Liver (tissue), 10 donors: ENCODE measurements at places on chromosomes 3 and 15.

DNA sequence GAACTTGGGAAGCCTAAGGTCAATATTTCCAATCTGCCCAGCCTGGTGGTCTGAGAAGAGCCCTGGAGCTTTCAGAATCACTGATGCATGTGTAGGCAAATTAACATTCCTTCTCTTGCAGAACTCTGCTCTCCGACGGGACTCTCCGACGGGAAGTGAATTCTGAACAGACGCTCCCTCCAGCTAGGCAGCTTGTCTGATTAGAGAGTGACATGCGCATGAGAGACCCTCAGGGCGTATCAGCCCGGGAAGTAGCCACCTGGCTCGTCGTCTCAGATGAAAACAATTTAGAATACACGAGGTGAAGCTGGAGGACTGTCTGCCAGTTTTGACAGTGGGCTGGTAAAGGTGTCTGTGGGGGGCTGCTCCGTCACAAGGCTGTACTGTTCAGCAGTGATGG, 103.1 kb downstream of the DGKG start:
- DNase-seq: no peak

- DNase-seq: no peak
Measured at GRCh38 chr3:13332158-13332557, 88.0 kb downstream of the NUP210 start.

DNA sequence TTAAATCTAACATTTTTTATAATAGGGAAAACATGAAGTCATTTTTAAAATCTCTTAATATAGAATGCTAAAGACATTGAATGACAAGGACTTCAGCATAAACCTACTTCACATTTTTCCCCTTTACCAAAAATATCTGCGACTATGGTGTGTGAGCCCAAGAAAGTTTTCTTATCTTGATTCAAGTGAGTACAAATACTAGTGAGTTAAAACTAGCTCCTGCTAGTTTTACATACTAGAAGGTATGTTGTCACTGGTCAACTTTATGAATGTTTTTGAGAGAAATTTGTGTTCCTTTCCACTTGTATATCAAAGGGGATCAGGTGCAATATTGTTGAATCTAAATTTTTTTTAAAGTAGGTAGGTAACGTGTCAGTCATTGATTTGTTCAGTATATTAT, 152.4 kb upstream of the CGNL1 start:
- no peak for DNase-seq

GRCh38 chr3:167743799-167744198, 8.3 kb downstream of the SERPINI1 start:
- DNase-seq: no peak

DNA sequence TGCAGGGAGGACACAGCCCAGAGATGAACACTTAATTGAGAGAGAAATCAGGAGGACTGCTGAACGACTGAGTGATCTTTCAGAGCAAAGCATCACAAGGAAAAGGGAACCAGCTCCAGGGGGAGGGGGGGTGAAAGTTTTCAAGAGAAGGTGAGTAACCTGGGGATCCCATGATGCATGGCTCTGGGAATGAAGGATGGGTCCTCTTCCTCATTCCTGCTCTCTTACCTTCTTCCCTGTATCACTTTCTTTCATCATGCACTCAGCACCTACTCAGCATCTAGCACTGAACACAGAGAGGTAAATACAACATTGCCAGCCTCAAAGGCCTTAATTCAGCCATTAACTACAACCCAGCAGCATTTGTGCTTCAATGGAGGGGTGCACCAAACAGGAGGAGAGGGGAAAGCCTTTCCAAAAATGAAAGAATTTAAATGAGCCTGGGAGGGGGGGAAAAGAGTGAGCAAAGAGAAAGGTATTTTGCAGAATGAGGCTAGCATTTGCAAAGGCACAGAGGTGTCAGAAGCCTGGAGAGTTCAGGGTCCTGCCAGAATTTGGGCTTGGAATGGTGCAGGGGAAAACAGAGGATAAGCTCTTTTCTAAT, 427.4 kb downstream of the FOXP1 start:
- no peak for DNase-seq

- DNase-seq: no peak
Measured at GRCh38 chr3:34319881-34320280, 521.5 kb downstream of the PDCD6IP start.
